IPS DF 19.7 (cell line): ENCODE measurements at places on chromosomes 1 and 21.
A peak's percentile ranks its signal among the peaks of the same experiment; 100 is the strongest.

DNA sequence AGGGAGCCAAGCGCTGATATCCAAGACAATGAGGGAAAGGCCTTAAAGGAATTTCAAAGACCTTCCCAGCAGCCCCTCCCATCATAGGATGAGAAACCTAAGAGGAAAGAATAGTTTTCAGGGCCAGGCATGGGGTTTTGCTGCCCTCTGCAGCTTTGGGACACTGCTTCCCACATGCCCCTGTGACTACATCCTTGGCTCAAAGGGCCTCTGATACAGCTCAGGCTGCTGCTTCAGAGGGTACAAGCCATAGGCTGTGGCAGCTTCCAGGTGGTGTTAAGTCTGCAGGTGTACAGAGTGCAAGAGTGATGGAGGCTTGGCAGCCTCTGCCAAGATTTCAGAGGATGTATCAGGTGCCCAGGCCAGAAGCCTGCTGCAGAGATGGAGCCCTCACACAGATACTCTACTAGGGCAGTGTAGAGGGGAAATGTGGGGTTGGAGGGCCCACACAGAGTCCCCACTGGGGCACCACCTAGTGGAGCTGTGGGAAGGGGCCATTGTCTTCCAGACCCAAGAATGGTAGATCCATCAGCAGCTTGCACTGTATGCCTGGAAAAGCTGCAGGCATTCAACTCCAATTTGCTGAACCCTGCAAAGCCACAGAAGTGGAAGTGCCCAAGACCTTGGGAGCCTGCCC, 125.8 kb downstream of the SLC45A1 start:
- DNase-seq: peak; percentile 91

DNA sequence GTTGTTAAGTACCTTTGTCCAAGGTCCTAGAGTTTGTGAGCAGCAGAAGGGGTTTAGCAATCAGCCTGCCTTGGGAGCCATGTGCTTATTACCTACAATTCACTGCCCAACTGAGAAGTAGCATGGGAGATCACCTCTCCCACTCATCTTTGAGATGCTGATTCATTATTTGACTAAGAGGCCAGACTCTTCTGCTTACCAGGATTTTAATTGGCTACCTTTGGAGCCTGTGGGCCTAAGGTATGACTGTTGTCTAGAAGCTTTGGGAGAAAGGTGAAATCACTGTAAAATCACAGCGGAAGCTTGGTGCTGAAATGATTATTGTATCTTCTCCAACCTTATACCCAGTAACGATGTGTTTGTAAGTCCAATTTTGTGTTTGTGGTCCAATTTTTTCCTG, 213.4 kb downstream of the ST6GALNAC3 start:
- no peak for DNase-seq

DNA sequence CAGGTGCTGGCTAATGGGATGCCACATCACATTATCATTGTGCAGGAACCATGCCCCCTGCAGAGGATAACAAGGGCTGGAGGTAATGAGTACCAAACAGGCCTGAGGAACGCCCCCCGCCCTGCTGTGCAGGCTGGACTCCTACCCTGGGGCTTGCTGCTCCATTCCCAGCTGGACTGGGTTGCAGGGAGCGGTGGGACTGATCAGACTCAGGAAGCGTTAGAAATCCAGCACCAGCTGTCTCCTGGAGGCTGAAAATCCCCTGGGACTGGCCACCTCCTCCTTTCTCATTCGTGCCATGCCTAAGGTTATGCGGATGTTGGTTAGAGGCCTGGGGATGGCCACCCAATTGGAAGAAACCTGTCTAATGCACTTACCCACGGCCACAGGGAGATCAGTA, 36.9 kb upstream of the POU3F1 start:
- DNase-seq: no peak

DNA sequence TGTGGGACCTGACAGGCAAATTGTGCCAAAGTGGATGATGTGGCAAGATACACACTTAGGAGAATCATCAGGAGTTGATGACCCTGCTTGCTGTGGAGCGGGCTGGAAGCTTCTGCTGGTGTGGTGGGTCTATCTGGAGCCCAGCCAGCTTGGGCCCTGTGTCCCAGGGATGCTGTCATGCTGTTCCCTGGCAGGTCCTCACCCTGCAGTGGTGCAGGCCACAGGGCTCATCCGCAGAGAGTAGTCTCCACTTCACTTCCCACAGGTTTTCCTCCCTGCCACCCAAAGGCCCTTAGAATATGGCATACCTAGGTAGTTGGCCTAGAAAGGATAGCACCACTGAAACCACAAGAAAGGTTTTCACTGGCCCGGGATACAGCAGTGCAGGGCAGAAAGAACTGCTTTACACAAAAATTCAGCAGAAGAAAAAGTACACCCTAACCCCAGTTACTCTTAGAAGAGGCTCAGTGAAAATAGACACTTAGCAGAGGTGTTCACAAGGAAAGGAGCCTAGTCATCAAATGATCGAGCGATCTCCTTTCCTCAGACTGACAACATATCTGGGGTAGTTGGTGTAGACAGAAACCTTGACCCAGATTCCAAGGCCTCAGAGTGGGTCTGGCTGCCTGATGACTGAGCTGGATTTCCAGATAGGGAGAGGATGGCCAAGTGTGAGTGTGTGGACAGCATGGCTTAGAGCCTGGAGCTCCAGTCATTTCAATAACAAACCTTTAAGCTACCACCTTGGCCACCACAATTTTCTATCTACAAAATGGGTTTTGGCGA, 1.3 kb upstream of the C1orf226 start:
- no peak for DNase-seq

DNA sequence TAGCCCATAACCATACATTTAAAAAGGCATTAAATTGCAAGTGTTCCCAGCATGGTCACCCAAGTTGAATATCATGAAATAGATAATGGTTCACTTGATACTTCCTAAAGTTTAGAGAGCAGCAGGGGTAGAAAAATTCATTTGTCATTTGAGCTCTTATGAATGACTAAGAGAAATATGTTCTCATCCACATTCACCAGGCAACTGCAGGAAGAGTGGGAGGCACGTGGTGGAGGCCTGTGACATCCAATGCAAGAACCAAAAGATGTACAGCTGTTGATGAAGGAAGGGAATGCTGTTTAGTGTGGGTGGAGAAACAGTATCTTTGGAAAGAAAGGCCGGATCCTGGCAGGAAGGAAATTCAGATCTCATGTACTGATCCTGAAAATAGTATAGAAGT, 473.1 kb downstream of the ADGRL2 start:
- no peak for DNase-seq

GRCh38 chr1:26858891-26859640, 3.9 kb upstream of the SFN start:
- DNase-seq: no peak
